ENCODE measurements at places on chromosomes 6 and 20.

DNA sequence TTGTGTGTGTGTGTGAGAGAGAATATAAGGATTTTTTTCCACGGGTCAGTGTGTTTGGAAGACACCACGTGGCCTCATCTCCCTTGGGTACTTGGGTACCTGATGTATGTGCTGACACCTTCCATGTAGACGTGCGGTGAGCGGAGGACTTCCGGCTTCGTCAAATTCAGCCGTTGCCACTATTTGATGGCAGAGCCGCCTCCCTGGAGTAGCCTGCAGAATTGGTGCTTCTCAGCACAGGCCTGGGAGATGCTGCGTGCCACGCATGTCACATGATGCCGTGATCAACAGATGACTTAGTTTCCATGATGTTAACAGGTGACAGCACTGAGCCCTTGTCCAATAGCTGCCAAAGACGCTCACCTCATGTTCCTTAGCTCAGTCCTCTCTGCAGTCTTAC lies 69.4 kb downstream of the CDH4 start:
- DNase-seq: no peak

GRCh38 chr20:39390186-39390585 lies 428.0 kb downstream of the DHX35 start:
- no peak for DNase-seq

- DNase-seq: no peak
These were observed 542.0 kb upstream of the MARCKS start for GRCh38 chr6:113315165-113315564.

DNA sequence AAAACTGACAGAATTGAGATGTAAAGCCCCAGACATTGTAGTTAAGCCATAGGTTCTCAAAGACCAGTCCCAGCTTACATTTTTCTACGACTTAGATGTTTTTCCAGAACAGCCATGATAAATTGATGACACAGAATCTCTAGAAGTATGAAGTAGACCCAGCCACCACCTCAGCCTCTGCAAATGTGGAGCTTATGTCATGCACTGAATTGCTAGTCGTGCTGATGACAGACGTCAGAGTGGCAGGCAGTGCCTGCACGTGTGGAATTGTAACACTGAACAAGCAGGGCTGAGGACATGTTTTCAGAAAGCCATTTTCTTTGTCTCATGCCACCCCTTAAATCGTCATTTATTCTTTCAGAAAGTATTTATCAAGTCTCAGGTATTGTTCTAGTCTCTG lies 72.4 kb upstream of the TMEM181 start:
- no peak for DNase-seq

DNA sequence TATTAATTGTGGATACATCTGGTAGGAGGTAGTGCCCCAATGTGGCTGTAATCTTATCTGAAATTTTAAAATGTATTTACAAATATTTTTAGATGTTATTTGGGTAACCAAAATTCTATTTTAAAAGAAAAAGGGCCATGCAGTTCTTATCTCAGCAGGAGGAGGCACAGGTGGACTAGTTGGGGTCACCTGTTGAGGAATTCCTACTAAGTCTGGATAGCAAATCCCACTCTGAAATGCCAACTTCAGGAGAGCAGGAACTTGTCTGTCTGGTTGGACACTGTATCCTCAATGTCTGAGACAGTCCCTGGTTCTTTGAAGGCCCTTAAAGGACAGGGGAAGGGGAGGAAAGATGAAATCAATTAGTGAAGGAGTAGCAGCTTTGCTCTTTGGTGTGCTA lies 82.6 kb downstream of the EYA2 start:
- no peak for DNase-seq

- DNase-seq: no peak
These were observed 167.6 kb downstream of the UNC5CL start for GRCh38 chr6:40871424-40871823.

GRCh38 chr20:50219600-50219999 lies 29.0 kb downstream of the CEBPB start:
- DNase-seq: no peak

DNA sequence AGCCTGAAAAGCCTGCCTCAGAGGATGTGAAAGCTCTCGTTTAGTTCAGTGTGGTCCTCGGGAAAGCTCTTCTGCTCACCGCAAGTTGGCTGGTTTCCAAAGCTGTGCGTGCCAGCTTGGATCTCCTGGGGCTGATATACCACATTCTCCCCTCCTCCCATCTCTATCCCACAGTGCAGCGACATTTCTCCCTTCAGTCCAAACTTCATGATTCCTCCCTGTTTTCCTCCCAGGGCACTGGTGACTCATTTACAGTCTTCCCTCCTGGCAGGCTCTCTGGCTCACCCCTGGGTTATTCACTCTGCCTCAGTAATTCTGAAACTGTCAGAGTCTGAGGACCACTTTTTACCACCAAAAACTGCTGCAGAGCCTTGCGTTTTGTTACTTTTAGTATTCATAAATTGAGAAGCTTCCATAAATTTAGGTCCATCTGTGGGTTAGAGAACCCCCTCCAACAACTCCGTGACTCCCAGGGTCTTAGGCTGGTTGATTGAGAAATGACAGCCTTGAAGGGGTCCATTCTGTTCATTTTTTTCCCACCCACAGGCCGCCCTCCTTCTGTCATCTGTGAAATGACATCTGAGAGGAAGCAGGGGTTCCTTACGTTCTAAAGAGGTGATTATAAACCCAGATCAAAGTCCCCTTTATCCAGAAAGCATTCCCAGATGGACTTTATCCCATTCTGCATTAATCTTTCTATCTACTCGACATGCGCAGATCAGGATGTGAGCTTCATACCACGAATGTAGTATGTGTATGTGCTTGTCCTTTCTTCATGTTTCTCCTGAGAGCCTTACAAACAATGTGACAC lies 6.1 kb downstream of the TRIM10 start:
- DNase-seq: no peak

- DNase-seq: no peak
These were observed 37.4 kb upstream of the ARMH2 start for GRCh38 chr6:24836109-24836508.

- DNase-seq: no peak
These were observed 3.8 kb upstream of the MYBL2 start for GRCh38 chr20:43662943-43663655.

- DNase-seq: peak; percentile 77
These were observed 575 bp downstream of the WTAP start for GRCh38 chr6:159727717-159728445.

GRCh38 chr6:18707714-18708439 lies 320.7 kb downstream of the RNF144B start:
- DNase-seq: no peak

DNA sequence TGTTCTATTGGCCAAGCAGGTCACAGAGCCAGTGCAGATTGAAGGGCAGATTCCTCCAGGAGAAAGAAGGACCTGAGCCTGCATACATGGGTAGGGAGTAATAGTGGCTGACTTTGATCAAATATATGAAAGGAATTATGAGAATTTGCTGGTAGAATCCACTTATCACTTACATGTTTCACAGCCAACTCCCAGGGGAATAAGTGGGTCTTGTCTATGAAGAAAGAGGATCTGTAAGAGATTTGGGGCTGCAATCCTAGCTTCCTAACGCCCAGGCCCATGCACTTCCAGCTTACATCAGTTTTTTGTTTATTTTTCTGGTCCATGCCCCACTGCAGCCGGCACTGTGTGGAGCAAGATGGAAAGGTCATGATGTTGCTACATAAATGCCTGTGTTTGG lies 107.9 kb upstream of the SYNDIG1 start:
- peak; percentile 3 for DNase-seq

- DNase-seq: no peak
These were observed 210.1 kb downstream of the ARHGAP18 start for GRCh38 chr6:129499843-129500219.

- DNase-seq: no peak
These were observed 130.7 kb upstream of the SIM1 start for GRCh38 chr6:100595456-100595855.

DNA sequence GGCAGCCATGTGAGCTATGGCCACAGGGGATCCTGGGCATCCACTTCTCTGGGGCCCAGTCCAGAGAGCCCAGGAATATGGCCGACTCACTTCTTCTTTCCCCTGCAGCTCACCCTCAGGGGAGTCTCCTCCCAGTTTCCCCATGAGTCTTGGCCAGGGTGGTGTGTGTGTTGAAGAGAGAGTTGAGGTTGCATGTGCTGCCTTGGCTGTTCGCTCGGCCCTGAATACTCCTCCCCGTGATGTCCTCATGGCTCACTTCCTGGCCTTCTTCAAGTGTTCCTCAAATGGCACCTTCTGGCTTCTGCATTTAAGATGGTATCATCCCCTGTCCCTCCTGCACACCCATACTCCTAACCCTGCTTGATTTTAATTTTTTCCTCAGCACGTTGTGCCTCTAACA lies 3.2 kb upstream of the TREML1 start:
- peak; percentile 46 for DNase-seq

DNA sequence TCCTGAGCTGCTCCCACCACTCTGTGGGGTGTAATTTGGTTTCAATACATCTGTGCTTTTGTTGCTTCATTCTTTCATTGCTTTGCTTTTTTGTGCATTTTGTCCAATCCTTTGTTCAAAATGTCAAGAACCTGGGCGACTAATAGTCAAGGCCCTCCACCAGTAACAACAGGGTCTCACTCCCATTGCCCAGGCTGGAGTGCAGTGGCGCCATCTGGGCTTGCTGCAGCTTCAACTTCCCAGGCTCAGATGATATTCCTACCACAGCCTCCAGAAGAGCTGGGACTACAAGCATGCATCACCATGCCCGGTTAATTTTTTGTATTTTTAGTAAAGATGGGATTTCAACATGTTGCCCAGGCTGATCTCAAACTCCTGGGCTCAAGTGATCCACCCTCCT lies 169.2 kb downstream of the EYA2 start:
- no peak for DNase-seq

DNA sequence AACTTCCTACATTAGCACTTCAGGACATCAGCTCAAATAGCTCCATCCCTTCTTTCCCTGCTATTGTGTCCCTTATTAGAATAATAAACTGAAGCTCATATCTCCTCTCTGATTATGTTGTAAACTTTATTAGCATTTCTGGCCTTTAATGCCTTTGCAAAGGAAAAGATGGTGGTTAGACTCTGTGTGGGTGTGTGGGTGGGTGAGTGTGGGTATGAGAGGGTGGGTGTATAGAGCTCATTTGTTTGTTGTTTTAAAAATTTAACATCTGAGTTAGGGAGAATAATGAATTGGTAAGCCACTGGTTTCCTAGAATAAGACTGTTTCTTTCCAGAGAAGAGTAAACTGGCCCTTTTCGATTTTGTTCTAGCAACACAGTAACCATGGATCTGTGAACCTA lies 70.6 kb upstream of the L3MBTL3 start:
- no peak for DNase-seq

DNA sequence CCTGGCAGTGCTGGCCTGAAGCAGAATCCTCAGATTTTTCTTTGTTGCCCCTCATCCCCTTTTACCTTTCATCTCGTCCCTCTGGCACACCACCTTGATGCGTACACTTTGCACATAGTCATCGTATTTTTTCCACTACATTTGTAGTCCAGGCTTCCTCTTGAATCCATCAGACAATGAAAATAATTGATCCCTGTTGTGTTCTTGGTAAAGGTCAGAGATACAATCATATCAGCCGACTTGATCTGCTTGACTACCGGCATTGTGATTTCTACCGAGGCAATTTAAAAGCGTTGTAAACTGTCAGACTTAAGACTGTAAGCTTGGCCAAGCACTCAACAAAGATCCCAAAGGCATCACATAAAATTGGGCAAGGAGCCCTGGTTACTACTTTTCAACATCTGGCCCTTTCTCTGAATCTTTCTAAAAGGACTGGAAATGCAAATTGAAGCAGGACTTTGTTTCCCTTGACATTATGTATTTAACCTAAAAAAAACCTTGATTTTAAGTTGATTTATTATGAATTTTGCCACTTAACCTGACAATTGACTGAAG lies 512.6 kb downstream of the LMBRD1 start:
- no peak for DNase-seq

GRCh38 chr6:163529605-163530004 lies 115.1 kb downstream of the QKI start:
- no peak for DNase-seq

GRCh38 chr6:67629258-67629657 lies 1005.8 kb upstream of the ADGRB3 start:
- peak; percentile 44 for DNase-seq

GRCh38 chr20:61135968-61136367 lies 116.1 kb upstream of the CDH4 start:
- DNase-seq: no peak

GRCh38 chr20:34558320-34559218 lies at the start of gene MAP1LC3A:
TSS of gene MAP1LC3A (plus strand) at chr20:34558718. CDS start at chr20:34558869, 151 bp downstream.
- DNase-seq: no peak

DNA sequence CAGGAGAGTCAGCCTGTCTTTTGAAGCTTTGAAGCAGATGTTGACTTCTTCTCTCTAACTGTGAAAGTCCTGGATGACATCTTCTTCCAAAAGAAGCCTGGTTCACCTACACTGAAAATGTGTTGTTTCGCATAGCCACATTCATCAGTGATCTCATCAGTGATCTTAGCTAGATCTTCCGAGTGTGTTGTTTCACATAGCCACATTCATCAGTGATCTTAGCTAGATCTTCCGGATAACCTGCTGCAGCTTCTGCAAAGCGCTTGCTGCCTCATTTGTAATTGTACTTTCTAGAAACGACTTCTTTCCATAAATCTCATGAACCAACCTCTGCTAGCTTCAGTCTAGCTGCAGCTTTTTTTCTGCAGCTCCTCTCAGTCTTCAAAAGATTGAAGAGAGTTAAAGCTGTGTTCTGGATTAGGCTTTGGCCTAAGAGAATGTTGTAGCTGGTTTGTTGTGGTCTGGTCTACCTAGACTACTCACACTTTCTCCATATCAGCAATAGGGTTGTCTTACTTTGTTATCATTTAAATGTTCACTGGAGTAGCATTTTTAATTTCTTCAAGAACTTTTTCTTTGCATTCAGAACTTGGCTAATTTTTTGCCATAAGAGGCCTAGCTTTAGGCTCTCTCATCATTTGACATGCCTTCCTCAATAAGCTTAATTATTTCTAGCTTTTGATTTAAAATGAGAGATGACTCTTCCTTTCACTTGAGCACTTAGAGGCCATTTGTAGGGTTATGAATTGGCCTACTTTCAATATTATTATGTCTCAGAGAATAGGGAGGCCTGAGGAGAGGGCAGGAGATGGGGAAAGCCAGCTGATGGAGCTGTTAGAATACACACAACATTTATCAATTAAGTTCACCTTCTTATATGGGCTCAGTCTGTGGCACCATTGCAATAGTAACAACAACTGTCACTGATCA lies 48.7 kb upstream of the EXOC2 start:
- DNase-seq: no peak

DNA sequence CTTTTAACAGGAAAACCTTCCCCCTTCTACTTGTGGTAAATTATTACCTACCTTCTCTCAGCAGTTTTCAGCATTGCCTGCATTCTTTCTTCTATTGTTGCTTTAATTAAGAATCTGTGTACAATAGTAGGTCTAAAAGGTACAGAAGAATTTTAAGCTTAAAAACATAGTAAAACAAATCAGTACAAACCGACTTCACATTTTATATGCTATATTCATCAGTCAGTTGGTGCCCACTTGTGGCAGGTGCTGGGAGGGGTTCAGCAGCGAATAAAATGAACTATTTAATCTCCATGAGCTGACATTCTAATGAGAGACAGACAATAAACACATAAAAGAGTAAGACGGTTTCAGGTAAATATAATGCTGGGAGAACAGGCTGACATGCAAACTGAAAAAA lies 73.4 kb upstream of the FBXO30 start:
- peak; percentile 38 for DNase-seq

- DNase-seq: no peak
These were observed 38.2 kb downstream of the ATRN start for GRCh38 chr20:3509064-3509463.

Data from NB4 (cell line).